ENCODE measurements at places on chromosomes 5 and 9.

DNA sequence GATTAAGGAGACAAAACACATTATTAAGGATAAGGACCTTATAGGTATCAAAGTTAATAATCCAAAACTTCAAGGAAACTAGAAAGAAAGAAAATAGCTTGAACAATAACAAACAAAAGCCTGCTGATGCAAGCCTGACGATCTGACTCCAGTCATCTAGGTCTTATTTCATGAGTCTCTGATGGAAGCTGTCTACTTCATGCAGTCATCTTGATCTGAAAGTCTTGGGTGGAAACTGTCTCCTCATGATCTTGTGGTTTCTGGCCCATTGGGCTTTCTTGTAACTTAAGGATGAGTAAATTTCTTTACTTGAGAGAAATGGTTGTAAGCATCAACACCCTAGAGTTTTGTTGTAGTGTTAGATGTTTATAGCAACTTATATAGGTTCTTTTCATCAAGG lies 20.6 kb upstream of the PSIP1 start:
- no peak for DNase-seq

DNA sequence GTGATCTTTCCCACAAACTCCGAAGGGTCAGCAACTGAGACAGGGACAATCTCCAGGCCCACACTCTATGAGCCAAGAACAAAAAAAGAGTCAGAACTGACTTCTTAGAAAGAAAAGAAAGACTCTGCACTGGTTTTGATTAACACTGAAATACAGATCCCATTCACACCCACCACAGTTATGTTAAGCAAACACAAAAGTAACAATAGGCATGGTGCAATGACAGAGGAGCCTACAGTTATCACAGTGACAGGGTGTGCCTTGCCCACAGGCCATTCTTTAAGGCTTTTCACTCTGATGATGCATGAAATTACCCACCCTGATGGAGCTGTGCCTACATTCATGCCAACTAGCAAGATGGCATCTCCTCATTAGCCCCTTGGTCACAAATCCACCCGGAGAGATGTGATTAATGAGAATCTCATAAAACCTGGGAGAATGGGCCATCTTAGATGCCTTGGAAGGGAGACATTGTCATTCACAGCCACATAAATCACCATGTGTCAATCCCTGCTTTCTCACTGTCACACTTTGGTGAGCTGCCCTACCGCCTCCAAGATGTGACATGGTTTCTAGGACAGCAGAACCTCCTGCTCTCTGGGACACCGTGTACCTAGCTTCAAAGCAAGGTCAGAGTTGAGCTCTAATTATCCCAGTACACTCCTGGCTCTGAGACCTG lies 27.6 kb upstream of the FSTL4 start:
- DNase-seq = no peak

DNA sequence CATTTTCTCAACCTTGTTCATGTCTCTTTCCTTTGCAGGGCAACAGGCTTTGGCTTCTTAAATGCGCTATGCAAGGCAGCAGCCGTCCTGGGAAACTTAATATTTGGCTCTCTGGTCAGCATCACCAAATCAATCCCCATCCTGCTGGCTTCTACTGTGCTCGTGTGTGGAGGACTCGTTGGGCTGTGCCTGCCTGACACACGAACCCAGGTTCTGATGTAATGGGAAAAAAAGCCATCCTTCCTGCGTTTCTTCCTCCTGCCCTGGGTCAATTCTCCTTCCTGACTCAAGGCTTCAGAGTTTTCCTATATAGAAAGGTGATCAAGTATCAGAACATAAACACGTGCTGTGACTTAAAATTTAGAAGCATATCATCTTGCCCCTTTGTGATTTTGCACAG lies 77.8 kb upstream of the IQGAP2 start:
- DNase-seq = no peak

DNA sequence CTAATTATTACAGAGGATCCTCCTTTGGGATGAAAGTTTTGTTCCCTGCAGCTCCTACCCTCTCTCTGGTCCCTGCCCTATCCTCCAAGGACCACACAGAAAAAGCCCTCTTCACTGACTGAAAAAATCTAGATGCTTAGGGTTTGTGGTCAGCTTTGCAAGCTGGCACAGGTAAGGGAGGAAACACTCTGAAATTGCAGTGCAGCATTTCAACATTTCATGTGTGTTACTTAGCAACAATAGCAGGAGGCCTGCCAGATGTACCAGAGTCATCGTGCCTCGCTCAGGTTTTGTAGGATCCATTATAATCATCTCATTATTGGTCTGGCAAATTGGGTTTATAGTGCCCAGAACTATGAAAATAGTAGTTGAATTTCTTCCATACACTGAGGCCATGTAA lies 109.5 kb downstream of the PALM2AKAP2 start:
- no peak for DNase-seq

DNA sequence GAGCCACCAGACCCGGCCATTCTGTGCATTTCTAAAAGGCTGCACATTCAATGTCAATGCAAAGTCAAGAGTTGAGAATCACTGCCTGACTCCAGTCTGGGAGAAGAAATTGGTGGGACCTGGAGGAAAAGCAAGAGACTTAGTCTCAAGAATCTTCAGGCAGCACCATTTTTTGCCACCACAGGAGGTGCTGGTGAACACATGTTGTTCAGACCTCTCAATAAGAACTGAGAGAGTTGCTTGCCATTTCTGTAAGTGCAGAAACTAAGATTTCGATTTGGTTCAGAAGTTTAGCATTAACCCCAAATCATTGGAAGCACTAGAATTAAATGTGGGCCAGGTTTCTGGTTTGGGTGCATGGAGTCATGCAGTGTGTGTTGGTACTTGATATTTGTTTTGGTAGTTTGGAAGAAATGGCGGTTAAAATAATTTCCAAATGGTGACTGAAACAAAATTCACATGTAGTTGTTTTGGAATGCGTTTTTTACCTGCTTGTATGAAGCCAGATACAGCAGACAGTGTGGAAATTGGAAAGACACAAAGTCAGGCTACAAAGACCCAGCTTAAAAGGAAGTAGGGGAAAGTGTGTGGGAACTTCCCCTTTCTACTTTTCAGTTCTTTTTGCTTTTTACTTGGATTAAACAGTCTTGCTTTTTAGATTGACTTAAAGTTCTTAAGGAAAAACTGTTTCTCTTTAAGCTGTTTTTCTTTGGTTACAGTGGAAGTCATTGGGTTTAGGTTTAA lies 20.4 kb downstream of the PDE8B start:
- no peak for DNase-seq

DNA sequence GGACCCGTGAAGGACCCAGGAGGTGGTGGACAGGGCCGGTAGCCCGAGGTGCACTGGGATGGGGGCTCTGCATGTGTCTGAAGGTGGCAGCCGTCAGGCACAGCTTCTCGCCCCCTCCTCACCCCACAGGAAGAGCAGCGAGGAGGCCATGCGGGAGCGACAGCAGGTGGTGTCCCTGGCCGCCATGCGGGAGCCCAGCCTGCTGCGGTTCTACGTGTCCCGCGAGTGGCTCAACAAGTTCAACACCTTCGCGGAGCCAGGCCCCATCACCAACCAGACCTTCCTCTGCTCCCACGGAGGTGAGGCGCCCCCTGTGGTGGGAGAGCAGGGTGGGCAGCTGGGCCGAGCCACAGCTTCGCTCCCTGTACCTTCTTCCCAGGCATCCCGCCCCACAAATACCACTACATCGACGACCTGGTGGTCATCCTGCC lies 39.9 kb downstream of the USP20 start:
- DNase-seq = no peak

GRCh38 chr9:104279535-104280177 lies 185.5 kb downstream of the SMC2 start:
- DNase-seq = no peak

DNA sequence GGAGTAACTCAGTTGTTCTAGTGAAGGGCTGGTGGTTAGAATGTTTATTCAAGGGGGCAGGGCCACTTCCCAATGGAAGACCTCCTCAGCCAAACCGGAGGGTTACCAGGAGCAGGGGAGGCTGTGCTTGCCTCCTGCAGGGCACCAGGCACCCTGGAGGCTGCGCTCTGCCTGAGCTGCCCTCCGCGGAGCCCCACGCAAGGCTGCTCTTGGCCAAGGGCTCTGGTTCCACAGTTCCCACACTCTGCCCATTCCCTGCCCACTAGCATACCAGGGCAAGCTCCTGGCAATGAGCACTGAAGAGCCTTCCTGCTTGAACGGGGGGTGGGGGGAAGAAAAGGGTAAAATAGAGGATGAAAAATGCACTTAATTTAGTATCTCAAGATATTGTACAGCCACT lies 35.5 kb upstream of the PTCH1 start:
- DNase-seq = no peak

DNA sequence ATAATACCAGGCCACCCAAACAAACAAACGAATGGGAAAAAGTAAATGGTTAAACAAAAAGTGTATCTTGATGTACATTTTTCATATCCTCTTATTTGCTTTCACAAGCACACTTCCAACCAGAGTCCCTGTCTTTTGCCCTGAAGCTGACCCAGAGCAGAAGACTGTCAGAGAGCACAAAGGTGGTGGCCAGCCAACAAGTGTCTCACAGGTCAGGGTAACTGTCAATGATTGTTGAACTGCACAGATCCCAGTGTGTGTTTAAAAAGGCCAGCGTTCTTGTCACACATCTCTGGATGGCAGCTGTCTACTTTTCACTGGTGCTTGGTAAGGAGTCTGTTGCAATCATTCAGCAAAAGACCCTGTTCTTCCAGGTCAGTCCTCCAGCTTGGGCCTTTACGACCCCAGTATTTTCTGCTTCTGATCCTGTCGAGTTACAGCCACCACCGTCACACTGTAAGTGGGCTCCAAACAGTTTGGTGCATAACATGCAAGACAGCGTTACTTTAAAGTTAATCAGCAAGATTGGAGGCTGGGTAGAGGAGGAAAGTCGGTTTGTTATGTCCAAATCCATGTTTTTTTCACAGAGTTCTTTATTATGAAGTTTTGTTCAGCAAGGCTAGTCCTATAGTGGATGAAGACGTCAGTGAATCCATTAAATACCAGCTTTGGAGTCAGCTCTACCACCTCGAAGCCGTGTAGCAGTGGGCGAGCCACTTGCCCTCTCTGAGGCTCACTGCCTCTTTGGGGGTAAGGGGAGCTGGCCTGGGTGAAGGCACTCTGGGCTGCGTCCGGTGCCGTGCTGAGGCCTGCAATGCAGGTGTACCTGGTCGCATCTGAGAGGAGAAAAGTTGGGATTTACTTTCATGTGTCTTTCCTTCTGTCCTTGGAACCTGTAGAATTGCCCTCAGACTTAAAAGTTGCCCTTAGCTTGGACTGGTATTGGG lies 265.7 kb downstream of the AOPEP start:
- DNase-seq = no peak

DNA sequence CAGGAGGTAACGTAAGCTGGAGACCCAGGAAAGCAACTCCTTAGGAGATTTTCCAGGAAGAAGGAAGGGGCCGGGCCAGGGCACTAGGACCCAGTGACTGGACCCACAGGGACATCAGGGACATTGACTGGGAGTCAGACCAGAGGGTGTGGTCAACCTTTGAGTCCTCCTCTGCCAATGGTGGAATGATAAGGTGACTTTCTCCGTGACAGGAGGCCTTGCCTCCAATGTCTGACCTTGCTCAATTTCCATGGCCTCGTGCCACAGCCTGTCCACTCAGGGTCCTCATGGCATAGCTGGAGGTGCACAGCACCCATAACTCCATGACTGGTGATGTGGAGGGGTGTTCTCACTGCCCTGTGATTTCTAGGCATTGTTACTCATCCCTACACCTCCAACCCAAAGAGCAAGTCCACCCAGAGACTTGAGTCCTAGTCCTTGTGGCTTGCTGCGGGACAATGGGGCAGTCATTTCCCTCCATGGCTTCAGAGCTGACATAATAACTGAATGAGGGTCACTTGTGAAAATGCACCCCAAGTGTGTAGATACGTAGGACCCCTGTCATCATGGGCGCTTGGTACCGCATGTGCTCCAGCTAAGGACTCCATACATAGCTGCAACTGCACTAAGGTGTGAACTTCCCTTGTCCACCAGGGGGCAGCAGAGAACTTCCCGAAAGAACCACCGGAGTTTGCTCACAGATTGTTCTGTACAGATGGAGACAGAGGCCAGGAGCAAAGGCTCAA lies 4.1 kb upstream of the AMBP start:
- DNase-seq = peak; percentile 70

GRCh38 chr5:103973669-103974068 lies 411.1 kb upstream of the NUDT12 start:
- DNase-seq = no peak

GRCh38 chr9:108885643-108886348 lies 23.7 kb downstream of the ACTL7A start:
- peak; percentile 37 for DNase-seq

DNA sequence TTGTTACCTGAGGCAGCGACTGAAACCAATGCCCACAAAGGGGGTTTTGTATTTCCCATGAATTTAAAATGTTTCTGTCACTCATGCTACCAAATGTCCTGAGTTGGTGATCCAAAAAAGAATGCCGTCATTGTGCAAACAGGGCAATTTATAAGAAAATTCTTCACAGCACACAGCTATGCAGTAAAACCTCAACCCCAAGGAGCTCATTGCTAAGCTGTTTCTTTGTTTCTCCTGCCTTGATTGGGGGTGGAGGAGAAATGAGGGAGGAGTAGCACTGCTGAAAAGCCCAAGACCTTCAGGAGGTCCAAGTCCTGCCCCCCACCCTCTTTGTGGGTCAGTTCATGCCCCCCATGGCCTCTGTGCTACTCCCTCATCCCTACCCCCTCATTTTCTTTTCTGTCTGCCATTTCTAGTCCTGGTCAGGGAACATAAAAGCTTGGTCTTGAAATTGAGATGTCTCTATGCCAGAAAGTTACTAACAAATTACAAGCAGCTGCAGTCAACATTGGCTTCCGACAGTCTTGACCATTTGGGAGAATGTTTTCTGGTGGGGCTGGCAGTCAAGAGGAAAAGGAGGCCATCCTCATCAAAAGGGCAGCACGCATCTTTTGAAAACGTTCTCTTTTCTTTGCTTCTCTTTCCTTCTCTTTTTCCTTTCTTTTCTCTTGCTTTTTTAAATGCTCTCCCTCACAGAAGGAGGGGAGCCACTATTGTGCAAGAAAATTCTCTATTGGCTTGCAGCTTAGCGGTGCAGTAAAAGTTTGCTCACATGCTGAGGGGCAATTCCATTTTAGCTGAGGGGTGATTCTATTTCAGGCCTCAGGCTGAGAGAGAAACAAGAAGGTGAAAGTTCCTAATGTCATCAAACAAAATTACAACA lies 133.3 kb downstream of the GCNT1 start:
- DNase-seq = no peak

- DNase-seq = no peak
Measured at GRCh38 chr9:70635790-70636189, 221.3 kb upstream of the KLF9 start.

GRCh38 chr5:107671742-107672210 lies 1.0 kb upstream of the EFNA5 start:
- DNase-seq = no peak

- DNase-seq = no peak
Measured at GRCh38 chr9:129401623-129402370, 219.1 kb downstream of the C9orf50 start.

GRCh38 chr5:143916451-143916850 lies 104.5 kb downstream of the HMHB1 start:
- no peak for DNase-seq

GRCh38 chr9:6239694-6240093 lies 24.1 kb downstream of the IL33 start:
- no peak for DNase-seq

- no peak for DNase-seq
Measured at GRCh38 chr5:109354761-109355160, 55.0 kb downstream of the PJA2 start.

GRCh38 chr9:131701789-131702337 lies 38.0 kb downstream of the RAPGEF1 start:
- no peak for DNase-seq

GRCh38 chr9:87594194-87594593 lies 96.5 kb downstream of the DAPK1 start:
- DNase-seq = no peak

Measured in activated T-cell treated with anti-CD3 and anti-CD28 coated beads for 48 hours (primary cell).